Diencephalon (tissue), 1 donor: ENCODE measurements at places on chromosomes 7 and 10. TPM values are rescaled to one million over a fixed set of nuclear protein-coding genes. Genes with fewer than 3 reads are reported as not detected.

Gene OR2A12
- not detected for total RNA-seq

Gene HOXA4
- not detected for total RNA-seq

Gene NSUN5
- 18.2 TPM for total RNA-seq

Gene C1GALT1
- 27.7 TPM for total RNA-seq

Gene GHRHR
- total RNA-seq: 2.8 TPM

Gene TMEM225B
- total RNA-seq: 0.23 TPM

Gene NUTM2A
- total RNA-seq: 2.3 TPM

Gene HOXA2
- total RNA-seq: not detected

Gene SLC39A12
- total RNA-seq: 20.1 TPM

Gene PLAU
- 2.1 TPM for total RNA-seq

Gene TCAF2
- total RNA-seq: 0.92 TPM
